ENCODE measurements at places on chromosomes 2 and 18.

DNA sequence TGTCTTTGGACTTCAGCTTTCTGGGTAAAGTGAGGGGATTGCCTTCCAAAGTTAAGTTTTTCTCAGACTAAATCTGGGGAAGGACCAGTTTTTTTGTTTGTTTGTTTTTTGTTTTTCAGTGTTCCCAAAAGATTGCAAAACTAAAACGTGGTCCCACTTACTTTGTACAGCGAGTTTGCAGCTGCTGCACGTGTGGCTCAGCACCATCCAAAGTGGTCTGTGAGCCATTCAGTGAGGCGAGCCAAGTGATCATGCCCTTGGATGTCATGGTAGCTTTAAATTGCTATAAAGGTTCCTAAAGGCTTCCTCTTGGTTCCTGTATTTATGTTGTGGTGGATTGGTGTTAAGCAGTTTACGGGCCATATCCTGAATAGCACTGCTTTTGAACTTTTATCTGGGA lies 23.0 kb downstream of the TET3 start:
- DNase-seq = no peak

GRCh38 chr18:40371673-40372072 lies 1583.4 kb upstream of the PIK3C3 start:
- no peak for DNase-seq

GRCh38 chr2:207879536-207879935 lies 109.8 kb upstream of the FZD5 start:
- no peak for DNase-seq

DNA sequence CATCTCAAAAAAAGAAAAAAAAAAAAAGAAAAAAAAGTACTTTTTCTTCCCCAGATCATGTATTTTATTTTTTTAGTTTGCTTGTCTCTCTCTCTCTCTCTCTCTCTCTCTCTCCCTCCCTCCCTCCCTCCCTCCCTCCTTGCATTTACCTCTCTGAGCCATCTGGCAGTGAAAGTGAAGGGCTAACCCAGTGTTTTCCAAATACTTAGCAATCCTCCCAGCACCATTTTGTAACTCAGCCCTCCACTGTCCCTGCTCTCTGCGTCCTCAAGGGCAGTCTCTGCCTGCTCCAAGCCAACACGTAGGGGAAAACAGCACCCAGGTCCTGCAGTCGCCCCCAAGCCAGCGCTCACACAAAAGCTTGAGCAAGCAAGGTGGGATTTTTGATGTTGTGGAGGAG lies 19.6 kb upstream of the TEX44 start:
- DNase-seq = no peak

- DNase-seq = no peak
These were observed 254.4 kb downstream of the ZNF521 start for GRCh38 chr18:25097569-25098056.

DNA sequence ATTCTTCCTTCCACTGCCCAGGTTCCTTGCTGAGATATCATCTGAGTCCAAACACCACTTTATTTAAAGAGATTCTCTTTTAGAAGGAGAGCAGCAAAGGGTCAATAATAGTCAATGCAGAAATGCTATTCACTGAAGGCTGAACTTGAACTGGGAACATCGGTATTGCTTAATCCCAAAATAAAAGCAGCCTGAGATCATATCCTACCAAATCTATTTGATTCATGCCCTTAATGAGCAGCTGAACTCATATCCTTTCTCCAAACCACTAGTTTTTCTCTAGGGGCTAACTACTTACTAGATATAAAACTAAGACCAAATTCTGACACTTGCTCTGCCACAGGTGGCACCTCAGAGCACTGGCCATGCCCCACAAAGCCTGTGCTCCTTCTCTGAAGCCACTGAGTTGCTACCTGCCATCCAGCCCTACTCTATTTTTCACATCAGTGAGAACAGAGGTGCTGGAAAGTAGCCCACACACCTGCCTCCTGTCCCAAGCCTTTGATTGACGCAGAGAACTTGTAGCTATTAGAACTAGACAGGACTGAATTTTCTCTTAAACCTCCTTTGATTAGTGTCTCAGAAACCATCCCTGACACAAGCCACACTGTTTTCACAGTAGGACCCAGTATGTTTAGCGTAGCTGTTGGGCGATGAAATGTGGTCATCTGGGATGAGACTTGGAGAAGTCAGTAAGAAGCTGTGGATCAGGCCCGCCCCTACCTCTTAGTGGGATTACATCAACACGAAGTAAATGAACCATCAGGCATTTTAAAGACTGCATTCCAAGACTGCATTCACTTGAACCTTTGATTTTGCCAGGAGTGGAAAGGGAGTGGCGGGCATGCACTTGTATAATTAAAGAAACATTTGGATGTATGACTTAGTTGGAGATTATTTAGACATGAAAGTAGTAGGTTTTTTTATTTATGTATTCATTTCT lies 124.3 kb downstream of the RBMS1 start:
- DNase-seq = no peak

DNA sequence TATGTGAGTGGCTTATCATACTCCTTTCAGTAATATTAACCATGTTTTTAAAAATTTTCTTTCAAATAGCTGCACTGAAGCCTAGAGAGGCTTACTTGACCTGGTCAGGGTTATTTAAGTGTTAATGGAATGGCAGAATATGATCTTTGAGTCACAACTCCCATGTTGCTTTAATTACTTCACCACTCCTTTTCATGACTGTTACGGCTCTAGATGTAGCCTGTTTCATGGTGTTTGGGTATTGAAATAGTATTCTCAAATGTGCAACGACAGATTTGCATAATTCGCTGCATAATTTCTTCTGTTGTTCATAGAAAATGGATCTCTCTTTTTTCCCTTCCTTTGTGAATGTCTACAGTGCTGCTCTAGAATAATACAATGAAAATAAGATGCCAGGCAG lies 51.6 kb upstream of the PLA2R1 start:
- no peak for DNase-seq

- no peak for DNase-seq
These were observed 117.9 kb upstream of the ID2 start for GRCh38 chr2:8563814-8564474.

DNA sequence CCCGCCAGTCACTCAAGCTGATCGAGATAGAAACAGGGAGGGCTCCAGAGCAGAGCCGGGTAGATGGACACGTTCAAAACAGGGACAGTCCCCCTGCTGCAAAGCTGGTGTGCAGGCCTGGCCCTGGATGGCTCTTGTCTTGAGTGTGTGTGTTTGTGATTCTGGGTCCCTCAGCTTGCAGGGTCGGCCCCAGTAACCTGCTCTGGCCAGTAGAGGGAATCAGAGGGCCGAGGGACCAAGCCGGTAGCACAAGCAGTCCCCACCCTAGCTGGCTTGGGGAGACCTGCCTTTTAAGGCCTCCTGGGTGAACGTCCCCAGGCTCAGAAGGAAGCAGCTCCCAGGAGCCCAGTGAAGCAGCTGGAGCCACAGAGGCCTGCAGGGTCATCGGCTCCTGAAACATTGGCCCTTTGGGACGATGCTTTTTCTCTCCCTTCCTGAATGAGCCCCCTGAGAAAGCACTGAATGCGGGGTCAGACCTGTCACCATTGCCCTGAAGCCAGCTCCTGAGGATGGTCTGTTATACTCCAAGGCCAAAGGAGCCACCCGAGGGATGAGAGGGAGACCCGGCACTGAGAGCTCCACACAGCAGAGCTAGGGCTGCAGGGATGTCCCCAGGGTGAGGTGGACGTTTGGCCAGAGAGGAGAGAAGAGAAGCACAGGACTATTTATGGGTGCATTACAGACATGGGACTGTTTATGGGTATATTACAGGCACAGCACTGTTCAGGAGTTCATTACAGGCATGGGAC lies 15.4 kb upstream of the MLPH start:
- DNase-seq = peak; percentile 57

- DNase-seq = no peak
These were observed 60.8 kb downstream of the KIAA2012 start for GRCh38 chr2:202133909-202134265.

DNA sequence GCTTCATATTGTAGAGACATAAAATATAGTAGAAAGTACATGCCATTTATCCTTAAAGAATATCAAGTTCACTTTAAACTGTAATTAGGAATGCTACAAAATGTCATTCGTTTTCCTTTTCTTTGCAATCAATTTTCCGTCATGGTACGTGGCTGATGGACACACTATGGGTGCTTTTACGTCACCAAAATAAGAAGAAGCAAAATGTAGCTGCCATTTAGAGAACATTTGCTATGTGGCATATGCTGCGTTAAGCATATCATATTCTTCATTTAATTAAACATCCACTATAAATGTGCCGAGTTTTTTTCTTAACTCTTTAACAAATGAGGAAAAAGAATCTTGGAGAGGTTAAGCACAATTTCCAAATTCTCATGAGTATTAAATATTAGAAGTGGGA lies 1358.5 kb upstream of the NXPH2 start:
- DNase-seq = no peak

Data from activated CD8-positive, alpha-beta T cell treated with anti-CD3 and anti-CD28 coated beads, Interleukin-2, amount 10 ng/mL, durations not matched to agents 7 days and 5 days (primary cell).